ENCODE measurements at places on chromosomes 11 and 22.

DNA sequence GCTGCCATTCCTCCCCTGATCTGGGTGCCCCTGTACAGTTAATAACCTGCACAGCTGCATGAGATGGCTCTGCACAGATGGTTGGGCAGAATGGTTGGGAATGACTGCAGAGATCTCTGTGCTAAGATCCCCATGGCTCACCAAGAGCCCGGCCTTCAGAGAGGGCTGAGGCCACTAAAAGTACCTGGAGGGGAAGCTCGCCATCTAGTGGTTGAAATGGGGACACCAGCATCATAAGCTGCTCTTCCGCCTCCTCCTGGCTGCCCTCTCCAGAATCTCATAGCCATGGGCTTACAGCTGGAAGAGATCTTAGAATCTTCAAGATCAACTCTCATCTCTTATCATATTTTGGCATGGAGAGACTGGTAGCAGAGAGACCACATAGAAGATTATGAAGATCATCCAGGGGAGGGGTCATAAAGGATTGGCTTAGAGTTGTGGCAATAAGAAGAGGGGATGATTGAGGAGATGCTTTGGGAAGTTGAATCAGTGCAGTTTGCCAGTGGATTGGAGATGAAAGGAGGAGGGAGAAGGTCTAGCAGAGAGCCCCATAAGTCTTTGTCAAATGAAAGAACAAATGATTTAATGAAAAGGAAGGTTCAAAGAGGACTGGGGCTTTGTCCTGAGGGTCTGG lies 22.0 kb upstream of the TLCD5 start:
- peak; percentile 25 for DNase-seq

DNA sequence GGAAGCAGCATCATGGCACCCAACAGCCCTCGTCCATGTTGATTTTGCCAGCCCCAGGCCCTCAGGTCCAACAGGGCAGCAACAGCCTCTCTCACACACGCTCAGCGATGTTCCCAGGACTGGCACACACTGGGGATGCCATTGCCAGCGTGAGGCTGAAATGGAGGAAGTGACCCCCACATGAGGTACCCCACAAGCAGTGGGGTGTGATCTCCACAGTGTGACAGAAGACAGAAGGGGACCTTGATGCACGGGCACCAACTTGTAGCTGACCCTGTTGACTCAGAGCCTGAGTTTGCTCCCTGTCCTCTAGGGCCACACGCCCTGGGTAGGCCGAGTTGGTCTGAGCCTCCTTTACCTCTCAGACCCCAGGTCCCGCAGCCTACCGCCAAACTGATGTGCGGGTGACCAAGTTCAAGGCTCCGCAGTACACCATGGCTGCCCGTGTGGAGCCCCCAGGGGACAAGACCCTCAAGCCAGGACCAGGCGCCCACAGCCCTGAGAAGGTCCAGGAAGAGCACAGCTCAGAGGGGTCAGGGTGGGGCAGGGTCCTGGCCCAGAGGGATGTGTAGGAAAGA lies 6.2 kb downstream of the SCGB1C1 start:
- DNase-seq = no peak

- DNase-seq = no peak
Observed at GRCh38 chr11:118921929-118922744, 3.6 kb downstream of the BCL9L start.

- DNase-seq = peak; percentile 2
Observed at GRCh38 chr11:84384731-84385130, 1098.6 kb upstream of the CCDC90B start.

- DNase-seq = no peak
Observed at GRCh38 chr11:118892514-118892913, 8.8 kb downstream of the CXCR5 start.

- DNase-seq = no peak
Observed at GRCh38 chr22:49274754-49275380, 552.8 kb downstream of the BRD1 start.

GRCh38 chr22:30318799-30319419 lies 7.8 kb downstream of the TBC1D10A start:
- DNase-seq = no peak

- DNase-seq = no peak
Observed at GRCh38 chr11:102528618-102529017, 1.9 kb downstream of the MMP7 start.

- DNase-seq = no peak
Observed at GRCh38 chr22:27761000-27761399, 40.6 kb downstream of the MN1 start.

DNA sequence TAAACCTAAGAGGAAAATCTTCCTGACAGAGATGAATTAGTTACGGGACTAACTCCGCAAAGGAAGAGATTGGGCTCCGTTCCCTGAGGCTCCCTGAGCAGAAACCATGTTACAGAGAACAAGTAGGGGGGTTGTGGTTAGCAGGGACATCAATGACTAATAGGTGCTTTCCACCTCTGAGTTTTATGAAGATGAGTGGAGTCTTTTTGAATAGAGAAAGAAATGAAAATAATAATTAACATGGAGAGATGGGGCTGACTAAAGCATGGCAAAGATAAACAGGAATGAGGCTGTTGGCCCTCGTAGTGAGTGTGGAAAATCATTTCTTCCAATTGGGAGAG lies 47.5 kb upstream of the PICALM start:
- DNase-seq = no peak

GRCh38 chr11:73158356-73159051 lies 16.4 kb upstream of the FCHSD2 start:
- DNase-seq = peak; percentile 18

GRCh38 chr11:394034-394857 lies at the start of gene PKP3:
TSS of gene PKP3 (plus strand) at chr11:394209. CDS start at chr11:394293, 84 bp downstream.
- no peak for DNase-seq
